Fibroblast of the aortic adventitia (primary cell): ENCODE measurements at places on chromosomes 4 and X. TPM values are rescaled to one million over a fixed set of nuclear protein-coding genes. Genes with fewer than 3 reads are reported as not detected.

DNA sequence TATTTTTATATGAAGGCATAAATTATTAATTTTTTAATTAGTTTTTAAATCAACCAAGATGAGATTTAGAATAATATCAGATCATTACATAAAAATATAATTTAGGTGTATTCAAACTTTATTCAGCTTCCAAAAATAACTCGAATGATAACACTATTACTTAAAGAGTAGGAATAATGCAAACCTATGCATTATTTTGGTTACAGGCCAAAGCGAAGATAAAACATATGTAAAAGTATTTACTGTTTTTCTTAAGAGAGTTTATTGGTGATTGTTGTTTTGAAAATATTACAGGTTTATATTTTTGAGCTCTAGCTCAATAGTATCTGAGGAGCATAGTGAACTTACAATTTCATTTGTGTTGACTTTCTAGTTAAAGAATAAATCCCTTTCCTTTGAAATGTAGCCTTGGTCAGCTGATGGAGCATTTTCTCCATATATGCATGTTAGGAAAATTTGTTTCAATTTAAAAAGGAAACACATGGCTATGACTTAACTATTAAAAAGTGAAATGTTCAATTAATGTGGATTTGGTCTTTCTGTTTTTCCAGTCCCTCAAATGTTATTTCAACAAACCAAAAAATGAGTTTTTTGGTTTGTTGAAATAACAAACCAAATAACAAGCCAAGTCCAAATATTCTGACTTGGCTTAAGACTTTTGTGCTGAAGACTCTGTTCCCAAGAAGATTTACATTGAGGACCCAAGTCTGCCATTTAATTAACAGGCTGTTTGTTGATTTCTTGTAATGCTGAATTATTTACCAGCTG, 346.9 kb downstream of the ARHGAP24 start:
- DNase-seq = no peak

- peak; percentile 67 for DNase-seq
Measured at GRCh38 chrX:23883737-23884354, 23.9 kb downstream of the APOO start.

DNA sequence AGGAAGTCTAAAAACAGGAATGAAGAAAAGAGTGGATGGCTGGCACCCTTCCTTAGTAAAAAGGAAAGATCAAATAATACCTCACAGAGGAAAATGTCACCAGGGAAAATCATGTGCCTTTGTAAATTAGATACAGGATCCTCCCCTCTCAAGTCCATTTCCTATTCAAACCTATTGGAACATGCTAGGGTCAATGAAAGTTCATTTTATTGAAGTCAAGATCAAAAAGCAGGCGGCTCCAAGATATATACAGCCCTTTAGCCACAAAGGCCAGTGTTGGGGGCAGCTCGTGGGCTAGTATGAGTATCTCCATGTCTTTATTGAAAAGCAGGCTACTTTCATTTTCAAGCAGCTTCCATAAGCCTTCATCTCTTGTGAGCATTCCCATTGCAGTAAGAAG, 141.1 kb downstream of the QDPR start:
- DNase-seq = no peak

GRCh38 chr4:124337874-124338273, 374.7 kb downstream of the ANKRD50 start:
- DNase-seq = no peak

DNA sequence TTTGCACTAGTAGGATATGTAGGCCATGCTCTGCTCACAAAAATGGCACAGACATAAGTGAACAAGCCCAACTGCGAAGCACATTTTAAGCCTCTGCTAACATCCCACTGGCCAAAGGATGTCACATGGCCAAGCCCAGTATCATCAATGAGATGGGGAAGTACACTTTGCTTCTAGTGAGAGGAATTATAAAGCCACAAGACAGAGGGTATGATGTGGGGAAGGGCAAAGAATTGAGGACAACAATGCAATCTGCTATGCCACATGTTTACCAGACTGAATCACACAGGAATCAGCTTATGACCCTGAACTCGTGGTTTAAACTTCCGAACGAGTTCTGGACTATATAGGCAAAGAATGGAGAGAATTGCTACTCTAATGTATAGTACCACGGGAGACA, 39.1 kb downstream of the SUPT20HL1 start:
- no peak for DNase-seq

DNA sequence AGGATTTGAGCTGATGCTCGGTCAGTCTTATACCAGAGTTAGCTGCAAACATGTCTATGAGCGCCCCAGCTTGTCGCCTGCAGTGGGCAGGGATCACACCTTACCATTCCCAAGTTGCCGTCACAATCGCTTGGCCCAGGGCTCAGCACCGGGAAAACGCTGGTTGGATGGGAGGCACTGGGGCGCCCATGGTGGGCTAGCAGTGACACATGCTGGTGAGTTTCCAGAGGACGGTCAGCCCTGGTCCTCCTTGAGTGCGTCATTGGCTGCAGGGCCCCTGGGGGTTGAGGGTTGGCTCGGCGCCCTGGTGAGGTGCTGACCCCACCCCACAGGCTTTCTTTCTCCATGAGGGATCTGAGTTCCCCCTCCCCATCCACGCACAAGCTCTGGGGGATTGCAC, 50.4 kb downstream of the SORCS2 start:
- DNase-seq = no peak

Gene MAP9
- total RNA-seq = 6.5 and 19.0 TPM in 2 replicates

GRCh38 chrX:118181030-118181429, 64.4 kb upstream of the KLHL13 start:
- peak; percentile 50 for DNase-seq

DNA sequence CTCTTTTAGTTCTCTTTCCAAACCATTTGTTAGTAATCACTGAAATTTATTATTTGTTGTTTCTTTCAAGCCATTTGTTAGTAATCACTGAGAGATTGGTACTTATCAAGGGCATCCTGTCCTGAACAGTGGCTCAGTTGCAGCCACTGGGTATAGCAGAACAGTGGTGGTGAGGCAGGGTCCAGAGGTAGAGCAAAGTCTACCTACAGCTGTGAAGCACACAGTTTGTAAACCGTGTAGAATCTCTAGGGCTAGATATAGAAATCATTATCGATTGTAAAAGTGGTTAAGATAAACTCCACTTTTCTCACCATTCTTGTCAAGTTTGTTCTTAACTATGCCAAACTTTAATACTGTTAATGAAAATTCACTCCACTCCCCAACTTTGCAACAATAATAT, 4.1 kb downstream of the JADE3 start:
- DNase-seq = no peak

Gene SOX3
- total RNA-seq = not detected in 2 replicates

Gene YY2
- 0.16 and 2.4 TPM in 2 replicates for total RNA-seq

DNA sequence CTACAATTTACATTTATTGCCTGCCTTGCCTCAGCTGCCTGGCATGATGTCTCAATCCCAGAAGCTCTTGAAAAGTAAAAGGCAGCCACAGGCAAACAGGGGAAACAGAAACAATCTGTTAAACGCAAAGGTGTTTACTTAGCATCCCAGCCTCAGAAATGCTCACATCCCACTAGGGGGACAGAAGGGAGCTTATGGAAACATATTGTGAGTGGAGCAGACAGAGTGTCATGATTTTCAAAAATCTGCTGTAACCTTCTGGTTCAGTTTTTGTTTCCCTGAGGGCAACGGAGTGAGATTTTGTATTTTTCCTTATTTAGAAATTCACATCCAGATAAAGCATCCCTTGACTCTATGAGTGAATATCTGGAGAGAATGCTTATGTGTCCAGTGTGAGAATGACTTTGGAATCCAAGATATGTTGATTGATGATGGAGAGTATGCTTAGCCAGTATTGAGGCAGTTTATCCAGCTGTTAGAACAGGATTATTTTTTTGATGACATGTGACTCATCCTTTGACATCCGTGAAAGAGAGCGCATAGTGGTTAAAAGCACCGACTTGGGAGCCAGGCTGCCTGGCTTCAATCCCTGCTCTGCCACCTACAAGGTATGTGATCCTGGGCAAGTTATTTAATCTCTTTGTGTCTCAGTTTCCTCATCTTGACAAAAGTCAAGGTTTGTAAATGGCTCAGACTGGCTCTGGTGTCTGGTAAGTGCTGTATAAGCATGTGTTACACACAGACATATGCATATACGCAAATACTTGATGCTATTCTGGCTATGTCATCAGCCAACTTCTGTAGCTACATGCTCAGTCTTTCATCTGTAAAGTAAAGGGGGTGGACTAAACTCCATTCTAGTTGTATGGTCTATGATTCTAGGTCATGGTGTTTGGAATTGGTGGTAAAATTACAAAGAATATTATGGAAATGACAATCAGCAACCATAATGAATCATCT, 381.2 kb downstream of the RAPGEF2 start:
- DNase-seq = no peak

DNA sequence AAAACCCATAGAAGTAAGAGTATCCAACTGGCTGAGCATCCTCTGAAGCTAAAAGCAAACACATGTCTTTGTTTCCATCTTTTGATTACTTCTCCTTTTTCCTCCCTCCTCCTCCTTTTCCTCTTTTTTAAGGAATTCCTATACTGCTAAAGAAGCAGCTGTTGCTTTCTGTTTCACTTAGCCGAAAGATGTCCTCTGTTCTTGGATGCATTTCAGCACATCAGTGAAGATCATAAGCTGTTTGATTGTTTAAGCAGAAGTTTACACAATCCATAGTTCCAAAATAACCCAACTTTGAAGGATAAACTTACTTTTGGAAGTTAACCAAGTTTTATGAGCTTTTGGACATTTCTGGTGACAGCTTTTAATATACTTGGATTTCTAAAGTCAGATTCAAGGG, 55.1 kb upstream of the TNIP3 start:
- no peak for DNase-seq

Gene PRPS2
- total RNA-seq = 7.9 and 37.7 TPM in 2 replicates

Gene KIAA1210
- total RNA-seq = not detected in 2 replicates

GRCh38 chr4:85741381-85741780, 266.4 kb downstream of the ARHGAP24 start:
- no peak for DNase-seq

Gene ADGRG4
- not detected in 2 replicates for total RNA-seq

Gene VGLL1
- not detected in 2 replicates for total RNA-seq

DNA sequence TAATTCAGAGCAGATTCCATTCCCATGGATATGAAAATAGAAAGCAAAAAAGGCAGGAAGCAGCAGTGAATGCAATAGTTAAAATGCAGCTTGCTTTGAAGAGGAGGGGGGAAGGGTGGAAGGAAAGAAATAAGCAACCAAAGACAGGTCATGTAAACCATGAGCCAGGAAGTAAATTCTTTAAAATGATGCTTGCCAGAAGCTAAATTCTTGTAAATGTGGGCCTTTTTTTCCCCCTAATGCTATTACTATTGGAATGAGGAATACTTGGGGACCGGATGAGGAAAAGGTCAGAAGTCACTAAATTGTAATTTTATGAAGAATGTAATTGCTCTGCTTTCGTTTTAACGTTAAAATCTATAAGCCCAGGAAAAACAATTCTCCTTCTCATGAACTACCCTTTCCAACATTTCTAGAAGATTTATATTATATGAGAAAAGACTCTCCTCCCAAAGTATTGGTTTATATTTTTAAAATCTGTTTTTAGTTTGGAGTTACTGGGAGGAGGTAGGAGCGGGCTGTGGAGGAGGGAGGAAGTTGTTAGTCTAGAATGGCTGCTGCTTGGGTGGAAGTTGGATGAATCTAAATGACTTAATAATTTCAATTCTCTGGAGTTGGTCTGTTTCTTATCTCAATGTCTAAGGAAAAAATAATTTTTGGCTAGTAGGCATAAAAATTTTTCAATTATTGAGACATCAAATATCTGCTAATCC, 77.6 kb upstream of the PCDH18 start:
- peak; percentile 56 for DNase-seq

Gene UXT
- total RNA-seq = 64.3 and 151 TPM in 2 replicates

- DNase-seq = peak; percentile 56
Measured at GRCh38 chrX:19172741-19173140, 50.5 kb upstream of the ADGRG2 start.

Gene ALAS2
- not detected in 2 replicates for total RNA-seq
